ENCODE measurements at places on chromosomes 2 and 18.

GRCh38 chr18:79496978-79497637 is 101.4 kb downstream of the NFATC1 start:
- DNase-seq, result no peak

- no peak for DNase-seq
Observed at GRCh38 chr2:174117951-174118930, 130.1 kb downstream of the OLA1 start.

- no peak for DNase-seq
Observed at GRCh38 chr2:218583983-218584850, 15.6 kb downstream of the CNOT9 start.

DNA sequence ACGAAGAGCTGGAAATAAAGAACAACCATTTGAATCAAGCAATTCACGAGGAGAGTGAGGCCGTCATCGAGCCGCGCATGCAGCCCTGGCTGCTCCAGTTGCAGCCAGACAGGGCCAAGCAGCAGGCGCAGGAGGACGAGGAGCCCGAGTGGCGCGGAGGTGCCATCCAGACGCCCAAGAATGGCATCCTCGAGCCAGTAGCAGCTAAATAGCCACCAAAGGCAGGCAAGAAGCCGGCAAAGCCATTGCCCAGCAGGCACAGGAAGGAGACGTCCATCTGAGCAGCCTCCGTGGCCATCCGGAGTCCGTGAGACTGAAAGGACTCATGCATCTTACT is 8.9 kb upstream of the CHST10 start:
- DNase-seq, result no peak

GRCh38 chr2:152486737-152487400 is 151.9 kb downstream of the FMNL2 start:
- DNase-seq, result no peak

DNA sequence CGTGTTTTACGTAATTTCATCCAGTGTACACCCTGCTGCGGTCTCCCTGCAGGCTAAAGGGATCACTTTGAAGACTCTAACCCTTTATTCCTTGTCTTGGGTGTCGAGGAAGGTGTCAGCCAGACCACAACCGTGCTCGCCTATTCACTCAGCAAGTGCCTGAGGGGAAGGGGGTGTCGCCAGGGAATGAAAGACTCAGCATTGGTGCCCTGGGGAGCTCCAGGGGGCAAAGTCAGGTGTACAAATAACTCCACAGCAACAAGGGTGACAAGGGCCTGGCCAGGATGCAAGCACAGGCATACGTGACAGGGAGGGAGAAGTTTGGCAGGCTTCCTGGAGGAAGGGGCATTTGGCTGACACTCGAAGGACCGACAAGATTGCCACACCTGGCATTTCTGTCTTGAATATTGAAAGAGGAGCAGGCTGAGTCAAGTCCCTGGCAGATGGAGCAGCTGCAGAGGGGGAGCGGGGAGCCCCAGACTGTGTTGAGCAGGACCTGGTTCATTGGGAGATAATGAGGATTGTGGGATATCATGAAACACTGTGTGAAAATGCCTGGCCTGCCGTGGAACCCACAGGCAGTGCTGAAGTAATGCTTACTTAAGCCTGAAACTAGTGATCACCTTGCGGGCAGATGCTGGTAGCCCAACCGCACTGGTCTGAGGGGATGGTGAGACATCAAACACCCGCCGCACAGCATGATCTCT is 93.9 kb downstream of the RHOB start:
- DNase-seq, result no peak

DNA sequence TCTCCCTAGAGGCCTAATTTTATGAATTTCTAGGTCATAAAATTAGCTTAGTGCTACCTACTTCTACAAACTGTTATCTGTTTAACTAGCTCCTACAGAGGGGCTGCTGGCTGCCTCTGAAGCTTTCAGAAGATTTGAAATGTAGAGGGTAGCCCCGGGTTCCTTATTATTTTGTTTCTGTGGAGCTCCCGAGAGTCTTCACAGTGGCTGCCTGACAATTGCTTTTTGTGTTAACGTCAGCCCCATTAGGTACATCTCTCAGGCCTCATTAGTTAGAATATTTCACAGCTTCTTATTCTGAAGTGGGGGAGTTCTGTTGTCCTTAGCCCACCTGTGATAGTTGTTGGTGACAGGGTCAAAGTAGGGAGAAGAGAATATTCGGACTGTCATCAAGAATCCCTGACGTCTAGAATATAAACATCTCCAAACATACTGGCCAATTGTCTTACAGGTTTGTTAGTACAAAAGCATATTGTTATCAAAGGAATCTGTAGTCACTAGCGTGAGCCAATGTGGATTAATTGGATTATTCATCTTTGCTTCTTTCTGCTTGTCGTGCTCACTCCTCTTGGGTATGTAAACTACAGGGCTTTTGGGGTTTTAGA is 77.5 kb downstream of the DIS3L2 start:
- DNase-seq, result no peak

DNA sequence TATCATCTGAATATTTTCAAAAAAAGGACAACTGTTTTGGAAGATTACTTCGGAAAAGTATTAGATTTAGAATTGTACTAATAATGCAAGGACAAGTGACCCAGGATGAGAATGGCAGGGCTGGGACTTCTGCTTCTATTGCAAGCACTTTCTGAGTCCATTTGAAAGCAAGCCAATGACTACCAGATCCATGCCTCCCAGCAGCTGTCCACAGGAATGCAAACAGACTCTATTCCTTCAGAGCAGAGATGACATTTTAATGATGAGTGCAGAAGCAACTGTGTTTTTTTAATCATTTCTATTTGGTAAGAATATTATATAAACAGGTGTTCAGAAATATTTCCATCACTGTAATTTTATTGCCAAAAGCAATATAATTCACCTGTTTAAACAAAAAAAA is 456.7 kb downstream of the SOX11 start:
- no peak for DNase-seq

GRCh38 chr2:168971261-168971660 is 59.9 kb downstream of the ABCB11 start:
- DNase-seq, result no peak

DNA sequence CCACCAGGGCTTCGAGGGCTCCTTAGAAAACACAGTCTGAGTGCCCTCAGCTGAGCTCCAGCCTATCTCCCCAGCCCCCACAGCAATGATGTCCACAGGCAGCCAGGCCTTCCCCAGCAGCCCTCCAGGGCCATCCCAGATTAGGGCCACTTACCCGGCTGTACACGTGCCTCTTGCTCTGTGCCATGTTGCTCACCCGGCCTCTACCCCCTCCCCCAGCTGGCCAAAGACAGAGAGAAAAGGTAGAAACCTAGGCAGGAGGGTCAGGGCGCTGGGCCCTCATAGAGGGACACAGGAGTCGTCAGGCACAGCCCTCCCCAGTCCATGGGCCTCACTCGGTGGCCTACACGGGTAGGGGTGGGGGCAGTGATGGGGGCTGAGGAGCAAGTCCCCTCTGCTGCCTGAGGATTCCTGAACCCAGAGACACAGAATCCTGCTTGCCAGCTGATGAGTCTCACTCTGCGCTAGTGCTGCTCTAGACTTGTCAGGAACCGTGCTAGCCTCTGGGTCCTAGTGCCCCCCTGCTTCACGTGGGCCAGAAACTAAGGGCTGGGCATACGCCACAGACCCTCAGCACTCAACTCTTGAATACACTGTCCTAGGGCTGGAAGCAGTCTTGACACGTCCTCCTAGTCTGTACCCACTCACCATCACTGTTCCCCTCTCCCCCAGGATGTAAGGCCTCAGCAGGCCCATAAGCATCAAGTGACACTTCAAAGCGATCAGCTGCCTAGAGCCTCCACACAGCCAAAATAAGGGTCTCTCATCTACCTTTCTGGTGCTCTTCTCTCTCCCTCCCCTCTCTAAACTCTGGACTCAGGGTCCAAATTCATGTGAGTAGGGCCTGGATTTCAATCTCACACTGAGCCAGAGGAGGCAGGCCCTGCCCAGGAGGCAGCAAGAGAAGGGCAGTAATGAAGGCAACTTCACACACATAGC is at the start of gene DCTN1:
Gene DCTN1 (minus strand): TSS at position 461 of the 939 bp plus-strand sequence. CDS start 274 bp downstream, at position 187.
- no peak for DNase-seq

- DNase-seq, result no peak
Observed at GRCh38 chr2:234310166-234310565, 186.7 kb downstream of the ARL4C start.

GRCh38 chr2:119567292-119567691 is 23.0 kb downstream of the CFAP221 start:
- no peak for DNase-seq

- DNase-seq, result no peak
Observed at GRCh38 chr18:78080081-78080480, 830.4 kb downstream of the GALR1 start.

DNA sequence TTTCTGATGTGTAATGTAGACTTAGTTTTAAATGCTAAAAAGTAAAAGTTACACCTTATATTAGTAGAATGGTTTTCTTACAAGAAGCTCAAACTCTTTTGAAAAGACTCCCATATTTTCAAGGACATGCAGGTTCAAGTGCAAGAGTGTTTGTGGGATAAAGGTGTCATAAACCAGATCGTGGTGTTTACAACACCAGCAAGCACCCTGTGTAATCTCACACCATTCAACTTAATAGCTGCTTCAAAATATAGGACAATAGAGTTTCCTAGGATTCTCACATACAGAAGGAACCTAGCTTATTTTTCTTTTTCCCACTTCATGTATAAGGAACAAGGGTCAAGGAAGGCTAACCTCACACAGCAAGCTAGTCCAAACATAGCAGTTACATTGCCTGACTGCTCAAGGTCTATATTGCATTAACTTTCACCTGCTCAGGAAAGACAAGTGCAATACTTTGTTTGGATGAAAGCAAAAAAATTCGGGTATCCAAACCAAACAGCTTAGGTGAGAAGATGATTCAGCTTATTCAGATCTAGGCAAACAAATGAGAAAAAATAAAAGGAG is 172.3 kb downstream of the IKZF2 start:
- no peak for DNase-seq

GRCh38 chr2:176873403-176873802 is 339.2 kb upstream of the HNRNPA3 start:
- no peak for DNase-seq

DNA sequence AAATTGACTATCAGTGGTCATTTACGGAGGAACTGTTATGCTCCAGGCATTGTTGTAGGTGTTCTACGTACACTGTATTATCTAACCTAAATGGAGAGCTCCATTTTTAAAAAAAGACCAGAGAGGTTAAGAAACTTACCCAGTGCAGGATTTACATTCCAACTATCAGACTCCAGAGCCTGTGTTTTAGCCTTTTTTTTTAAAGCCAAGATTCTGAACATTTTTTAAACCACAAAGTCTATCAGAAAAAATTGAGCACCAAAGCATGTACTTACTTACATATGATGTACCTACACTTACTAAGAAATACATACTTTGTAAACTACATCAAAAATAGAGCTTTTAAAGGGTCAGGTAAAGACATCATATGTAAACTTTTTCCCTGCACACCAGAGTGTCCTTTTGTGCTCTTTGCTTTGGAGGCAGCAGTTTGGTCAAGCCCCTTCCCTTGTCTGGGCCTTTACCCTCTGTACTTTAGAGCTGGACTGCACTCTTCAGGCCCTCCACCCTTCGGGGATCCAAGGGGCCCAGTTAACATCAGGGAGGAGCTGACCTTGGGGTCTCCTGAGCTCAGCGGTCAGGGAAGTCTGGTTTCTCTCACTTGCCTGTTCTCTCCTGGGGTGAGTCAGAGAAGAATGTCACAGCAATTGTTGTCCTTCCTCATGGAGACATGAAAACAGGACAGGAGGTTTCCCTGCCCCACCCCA is 58.4 kb downstream of the ITGB1BP1 start:
- DNase-seq, result no peak

DNA sequence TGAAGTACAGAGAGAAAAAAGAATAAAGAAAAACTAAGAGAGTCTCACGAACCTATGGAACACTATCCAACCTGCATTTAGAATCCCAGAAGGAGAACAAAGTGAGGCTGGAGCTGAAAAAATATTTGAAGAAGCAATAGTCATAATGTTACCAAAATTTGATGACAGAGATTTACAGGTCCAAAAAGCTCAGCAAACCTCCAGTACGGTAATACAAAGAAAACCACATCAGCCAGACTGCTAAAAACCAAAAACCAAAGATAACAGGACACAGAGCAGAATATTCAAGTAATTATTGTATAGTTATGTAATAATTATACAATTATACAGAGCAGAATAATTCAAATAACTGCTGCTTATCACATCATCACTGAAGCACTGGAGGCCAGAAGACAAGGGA is 23.7 kb downstream of the ATL2 start:
- no peak for DNase-seq

DNA sequence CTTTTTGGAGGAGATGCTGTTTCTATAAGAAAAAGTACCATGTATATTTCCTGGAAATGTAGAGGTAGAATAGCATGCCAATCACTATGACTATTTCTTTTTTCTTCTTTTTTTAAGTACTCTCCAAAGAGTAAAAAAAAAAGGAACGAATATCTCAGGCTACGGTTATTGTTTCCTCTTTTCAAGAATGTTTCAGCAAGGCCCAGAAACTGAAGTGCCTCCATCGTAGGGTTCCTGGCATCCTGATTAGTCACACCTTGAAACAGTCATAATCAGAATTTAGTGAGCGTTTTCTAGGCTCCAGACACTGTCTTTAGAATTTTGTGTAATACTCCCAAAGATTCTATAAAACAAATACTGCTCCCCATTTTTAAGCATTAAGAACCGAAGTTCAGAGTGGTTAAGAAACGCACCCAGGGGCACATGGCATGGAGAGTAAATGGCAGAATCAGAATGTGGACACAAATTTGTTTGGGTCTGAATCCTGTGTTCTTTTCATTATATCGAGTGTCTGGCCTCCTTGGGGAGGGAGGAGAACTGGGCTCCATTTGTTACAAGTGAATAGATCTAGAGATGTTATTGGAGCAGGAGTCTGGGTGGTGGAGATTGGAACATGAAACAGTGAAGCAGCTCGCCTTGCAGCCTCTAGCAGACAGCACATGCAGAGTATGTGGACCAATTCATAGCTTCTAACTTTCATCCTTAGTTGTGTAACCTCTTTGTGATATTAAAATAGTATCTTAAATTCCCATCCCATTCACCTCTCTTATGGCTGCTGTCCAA is 26.7 kb downstream of the ZEB2 start:
- DNase-seq, result no peak

- no peak for DNase-seq
Observed at GRCh38 chr2:145744541-145745386, 1224.8 kb upstream of the ZEB2 start.

Data from stimulated activated CD4-positive, alpha-beta T cell treated with anti-CD3 and anti-CD28 coated beads, Interleukin-2, amount 100 ng/mL, for 24 hours (primary cell).